RPMI7951 (cell line): ENCODE measurements at places on chromosomes 7 and 10. TPM values are rescaled to one million over a fixed set of nuclear protein-coding genes. Genes with fewer than 3 reads are reported as not detected.

The ADCY1 gene
- 3.1 and 4.4 TPM in 2 replicates for total RNA-seq

The CFAP46 gene
- total RNA-seq: not detected in 2 replicates

The PPA1 gene
- total RNA-seq: 126 and 150 TPM in 2 replicates

The GRM8 gene
- not detected in 2 replicates for total RNA-seq

The FOXP2 gene
- 0.10 TPM in 1 of 2 replicates, not detected in the other for total RNA-seq

GRCh38 chr10:2970190-2970823 is 97.0 kb upstream of the PFKP start:
- DNase-seq: no peak

DNA sequence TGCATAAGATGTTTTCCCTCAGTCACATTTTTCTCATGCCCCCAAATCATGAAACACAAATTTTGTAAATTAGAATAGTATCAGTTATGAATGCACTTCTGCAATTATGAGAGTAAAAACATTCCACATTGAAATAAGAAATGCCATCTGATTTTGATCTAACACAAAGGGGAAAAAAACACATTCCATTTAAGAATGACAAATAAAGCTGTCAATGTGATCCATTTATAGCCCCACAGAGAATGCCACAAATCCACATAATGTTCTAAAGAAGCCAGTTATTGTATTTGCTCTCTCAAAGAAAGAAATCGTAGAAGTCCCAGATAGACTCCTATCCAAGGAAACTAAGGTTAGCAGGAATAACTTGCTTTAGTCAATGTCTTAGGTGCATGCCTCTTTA is 48.7 kb upstream of the RHOBTB1 start:
- DNase-seq: no peak

- DNase-seq: peak; percentile 44
Measured at GRCh38 chr7:120725376-120726039, 132.4 kb downstream of the TSPAN12 start.

DNA sequence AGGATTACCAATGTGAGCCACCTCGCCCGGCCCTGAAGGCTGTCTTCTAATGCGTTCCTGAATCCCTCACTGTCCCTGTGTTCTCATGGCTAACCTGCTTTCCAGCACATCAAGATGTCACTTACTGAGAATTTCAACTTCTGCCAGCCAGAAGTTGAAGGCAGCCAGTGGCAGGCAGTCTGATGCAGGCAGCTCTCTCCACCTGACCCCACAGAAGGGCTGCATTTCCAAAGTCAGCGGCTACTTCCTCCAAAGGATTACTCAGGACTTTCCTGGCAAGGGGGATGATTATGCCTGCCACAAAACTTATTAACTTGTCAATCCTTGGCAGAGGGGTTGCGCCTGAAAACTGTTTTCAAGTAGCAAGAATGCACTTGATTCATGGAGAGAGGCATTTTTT is 1219.4 kb downstream of the TYW1 start:
- DNase-seq: no peak

GRCh38 chr10:64271983-64272382 is 750.8 kb downstream of the REEP3 start:
- DNase-seq: no peak

DNA sequence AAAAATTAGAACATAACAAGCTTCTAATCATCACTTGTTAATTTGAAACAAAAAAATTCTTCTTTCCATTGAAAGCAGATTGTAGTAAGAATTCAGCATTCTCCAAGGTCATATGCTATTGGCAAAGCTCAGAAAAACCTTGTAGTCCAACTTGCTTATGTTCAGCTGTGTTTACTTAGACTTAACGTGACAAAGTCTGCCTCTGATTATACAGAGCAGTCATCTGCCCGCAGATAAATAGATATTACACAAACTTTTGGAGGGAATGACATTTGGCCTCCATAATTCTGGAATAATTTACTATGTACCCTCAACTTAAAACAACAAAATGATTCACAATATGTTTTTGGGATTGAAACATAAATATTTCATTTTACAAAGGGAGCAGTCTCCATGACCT is 45.8 kb downstream of the MKX start:
- no peak for DNase-seq
